ENCODE measurements at places on chromosomes 11 and 22.

DNA sequence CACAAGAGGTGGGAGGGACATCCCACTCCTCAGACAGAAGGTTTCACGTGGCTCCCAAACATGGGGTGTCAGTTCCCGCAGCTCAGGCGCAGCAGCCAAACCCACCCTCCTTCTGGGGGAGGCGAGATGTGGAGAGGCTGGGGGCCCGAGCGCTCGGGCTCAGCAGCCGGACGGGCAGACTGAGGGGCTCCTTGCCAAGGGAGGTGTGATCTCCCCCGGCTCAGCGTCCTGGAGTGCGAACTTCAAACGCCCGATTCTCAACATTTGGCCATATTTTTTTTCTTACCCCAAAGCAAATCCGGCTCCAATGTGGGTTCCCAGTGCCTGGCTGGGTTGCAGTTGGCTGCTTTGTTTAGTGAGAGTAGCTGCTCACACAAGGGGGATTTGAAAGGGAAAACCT lies 477.9 kb downstream of the MN1 start:
- no peak for DNase-seq

- DNase-seq: no peak
Observed at GRCh38 chr11:8167796-8168195, 1.0 kb downstream of the RIC3 start.

- no peak for DNase-seq
Observed at GRCh38 chr11:73414977-73415651, 38.9 kb downstream of the RELT start.

DNA sequence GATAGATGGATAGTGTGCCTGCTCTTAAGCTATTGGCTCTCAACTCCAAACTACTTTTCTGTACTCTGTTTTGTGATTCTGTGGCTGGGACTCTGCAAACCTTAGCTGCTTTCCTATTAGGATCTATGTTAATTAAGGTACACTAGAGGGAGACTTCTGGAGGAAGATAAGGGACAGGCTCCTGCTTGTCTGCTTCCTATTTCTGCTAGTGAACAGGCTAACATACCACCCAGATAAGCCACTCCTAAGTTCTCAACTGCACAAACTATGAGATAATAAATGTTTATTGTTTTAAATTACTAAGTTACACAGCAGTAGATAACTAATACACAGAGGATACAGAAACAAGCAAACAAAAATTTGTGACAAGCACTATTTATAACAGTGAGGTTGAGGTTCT lies 10.2 kb upstream of the NXPE2 start:
- DNase-seq: no peak

DNA sequence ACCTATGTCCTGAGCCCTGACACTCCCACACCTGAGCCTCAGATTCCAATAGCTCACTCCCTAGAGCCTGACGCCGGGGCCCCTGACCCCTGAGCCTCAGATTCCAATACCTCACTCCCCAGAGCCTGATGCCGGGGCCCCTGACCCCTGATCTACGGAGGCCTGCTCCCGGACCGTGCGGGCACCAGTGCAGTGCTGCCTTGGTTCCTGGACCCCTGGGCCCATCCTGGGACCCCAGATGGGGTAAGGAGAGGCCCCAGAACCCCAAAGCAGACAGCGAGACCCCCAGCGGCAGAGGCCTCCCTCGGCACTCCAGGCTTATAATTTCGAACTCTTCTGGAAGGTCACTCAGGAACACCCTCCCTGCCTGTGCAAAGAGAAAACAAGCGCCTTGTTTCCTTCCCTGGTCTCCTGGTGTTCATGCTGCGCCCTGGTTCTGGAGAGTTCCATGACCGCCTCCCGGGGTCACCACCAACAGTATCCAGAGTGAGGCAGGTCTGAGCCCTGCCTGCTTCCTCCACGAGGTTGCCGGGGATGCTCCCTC lies 7.5 kb downstream of the SUSD2 start:
- DNase-seq: no peak

GRCh38 chr11:118312328-118312727 lies 7.8 kb downstream of the CD3E start:
- no peak for DNase-seq

DNA sequence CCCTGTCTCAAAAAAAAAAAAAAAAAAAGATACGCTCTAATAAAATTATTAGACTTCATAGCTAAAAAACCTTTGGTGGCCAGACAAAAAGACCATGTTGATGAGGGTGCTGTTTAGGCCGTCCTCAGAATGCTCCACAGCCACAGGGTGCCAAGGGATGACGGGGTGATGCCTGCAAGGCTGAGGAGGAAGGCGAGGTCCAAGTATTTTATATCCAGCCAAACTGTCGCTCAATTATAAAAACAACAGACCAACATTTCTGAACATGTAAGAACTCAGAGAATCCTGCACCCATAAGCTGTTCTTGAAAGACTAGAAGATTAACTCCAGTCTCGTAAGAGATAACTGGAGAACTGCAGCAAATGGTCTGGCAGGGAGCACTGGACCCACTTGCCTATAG lies 29.2 kb downstream of the TBX1 start:
- no peak for DNase-seq

- no peak for DNase-seq
Observed at GRCh38 chr22:40753114-40753513, 66.0 kb downstream of the SLC25A17 start.

DNA sequence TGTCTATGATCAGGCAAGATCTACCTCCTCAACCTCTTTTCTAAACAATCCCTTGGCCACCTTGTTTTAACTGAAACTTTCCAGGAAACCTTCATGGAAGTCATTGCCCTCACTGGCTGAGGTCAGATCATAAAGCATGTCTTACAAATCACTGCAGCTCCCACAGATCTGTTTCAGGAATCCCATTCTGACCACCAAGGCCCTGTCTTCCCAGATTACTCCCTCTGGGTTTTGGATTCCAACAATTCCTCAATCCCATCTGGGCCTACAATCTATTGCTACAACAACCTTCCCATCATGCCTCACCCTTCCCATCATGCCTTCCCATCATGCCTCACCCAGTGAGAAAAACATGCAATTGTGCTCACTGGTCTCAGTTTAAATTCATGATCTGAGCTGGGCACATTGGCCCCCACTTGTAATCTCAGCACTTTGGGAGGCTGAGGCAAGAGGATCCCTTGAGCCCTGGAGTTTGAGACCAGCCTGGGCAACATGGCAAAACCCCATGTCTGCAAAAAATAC lies 15.9 kb downstream of the ADAMTS15 start:
- no peak for DNase-seq

GRCh38 chr22:22835771-22836291 lies 51.8 kb upstream of the IGLL5 start:
- DNase-seq: no peak

GRCh38 chr11:72239313-72239848 lies 4.6 kb downstream of the PHOX2A start:
- no peak for DNase-seq

GRCh38 chr11:23555085-23555484 lies 694.8 kb upstream of the CCDC179 start:
- DNase-seq: no peak

DNA sequence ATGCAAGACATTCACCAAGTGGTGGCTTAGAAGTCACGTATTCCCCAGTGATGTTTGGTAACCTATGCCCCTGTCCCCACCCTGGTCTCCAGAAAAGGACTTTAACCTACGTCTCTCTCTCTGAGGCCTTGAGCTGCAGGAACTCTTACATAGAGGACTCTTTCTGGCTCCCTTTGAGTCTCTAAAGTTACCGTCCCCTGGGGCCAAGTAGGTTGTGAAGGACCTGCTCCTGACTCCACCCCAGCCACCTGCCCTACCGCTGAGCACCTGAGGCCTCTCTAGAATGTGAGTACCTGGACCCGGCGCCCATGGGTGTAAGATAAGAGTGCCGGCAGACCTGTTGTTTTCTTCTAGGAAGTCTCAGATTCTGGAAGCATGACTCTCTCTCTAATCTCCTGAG lies 95.4 kb downstream of the TIMP3 start:
- DNase-seq: no peak

DNA sequence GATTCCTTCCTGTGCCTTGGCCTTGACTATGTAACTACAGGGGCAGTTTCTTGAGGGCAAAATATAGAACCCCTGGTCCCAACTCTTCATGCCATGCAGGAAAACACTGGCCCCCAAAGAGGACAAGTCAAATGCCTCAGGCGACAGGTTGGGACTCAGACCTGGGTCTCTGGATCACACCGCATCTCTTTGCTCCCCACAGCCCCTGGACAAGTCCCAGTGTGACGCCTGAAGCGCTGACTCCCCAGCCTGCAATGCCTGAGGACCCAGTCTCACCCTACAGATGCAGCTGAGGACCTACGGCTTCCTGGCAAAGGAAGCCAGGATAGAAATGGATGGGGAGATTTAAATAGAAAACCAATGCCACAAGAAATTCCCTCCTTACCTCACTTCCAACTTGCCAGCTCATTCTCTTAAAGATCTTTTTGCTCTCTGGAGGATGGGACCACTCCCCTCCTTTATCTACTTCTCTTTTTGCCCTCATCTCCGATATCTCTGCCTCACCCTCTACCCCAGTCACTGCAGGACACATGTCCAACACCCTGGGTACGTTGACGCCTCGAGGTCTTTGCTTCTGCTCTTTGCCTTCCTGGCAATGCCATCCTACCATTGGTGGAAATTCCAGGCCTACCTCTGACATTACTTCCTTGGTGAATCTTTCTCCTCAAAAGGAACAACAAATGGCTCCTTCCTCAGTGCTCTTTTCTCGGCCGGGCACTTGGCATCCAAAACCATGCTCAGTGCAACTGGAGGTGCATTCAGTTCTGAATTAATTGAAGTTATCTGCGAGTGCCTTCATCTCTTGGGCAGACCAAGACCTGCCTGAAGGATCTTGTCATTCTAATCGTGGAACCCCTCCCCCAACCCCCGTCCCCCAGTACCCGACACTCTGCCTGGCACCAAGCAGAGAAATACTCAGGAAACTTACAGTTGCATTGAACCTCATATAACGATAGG lies 2.0 kb upstream of the PRDM11 start:
- no peak for DNase-seq

GRCh38 chr11:44851496-44851895 lies 99.2 kb downstream of the TP53I11 start:
- no peak for DNase-seq

Data from esophagus squamous epithelium (tissue), 5 donors.